ENCODE measurements at places on chromosomes 7 and 10.

- DNase-seq = no peak
These were observed 44.9 kb upstream of the UBN2 start for GRCh38 chr7:139186146-139186545.

GRCh38 chr10:42952349-42952748 lies 124.5 kb upstream of the RET start:
- DNase-seq = no peak

DNA sequence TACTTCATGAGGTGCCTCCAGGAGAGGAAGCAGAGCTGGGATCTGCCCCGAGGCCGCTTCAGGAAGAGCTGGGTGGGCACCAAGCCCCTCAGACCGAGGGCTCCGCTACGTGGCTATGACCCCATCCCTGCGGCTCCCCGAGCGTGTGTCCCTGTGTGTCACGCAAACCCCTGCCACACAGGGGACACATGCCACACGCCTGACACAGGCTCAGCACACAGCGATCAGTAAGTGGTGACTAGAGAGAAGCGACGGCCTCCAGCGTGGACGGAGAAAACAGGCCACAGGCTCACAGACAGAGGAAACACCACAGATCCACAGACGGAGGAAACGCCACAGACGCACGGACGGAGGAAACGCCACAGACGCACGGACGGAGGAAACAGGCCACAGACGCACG lies 18.5 kb downstream of the DIP2C start:
- DNase-seq = no peak

GRCh38 chr7:67505449-67505848 lies 508.8 kb downstream of the TYW1 start:
- DNase-seq = no peak

DNA sequence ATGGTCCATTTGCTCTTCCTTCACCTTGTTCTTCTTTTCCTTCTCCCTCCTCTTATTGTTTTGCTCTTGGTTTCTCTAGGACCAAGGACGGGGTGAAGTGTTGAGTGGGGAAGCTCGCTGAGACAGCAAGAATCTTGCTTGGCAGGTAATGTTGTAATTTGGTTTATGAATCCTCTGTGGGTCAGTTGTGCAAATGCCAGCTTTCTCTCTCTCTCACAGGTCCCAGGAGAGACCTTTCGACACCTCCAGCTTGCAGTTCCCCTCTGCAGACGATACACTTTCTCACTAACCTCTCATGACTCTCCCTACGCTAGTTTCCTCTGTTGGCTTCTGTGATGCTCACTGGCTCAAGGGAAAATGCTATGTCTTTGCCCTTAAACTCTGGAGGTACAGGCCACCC lies 77.0 kb downstream of the FRMD4A start:
- DNase-seq = no peak

GRCh38 chr7:18521945-18522566 lies 26.5 kb downstream of the HDAC9 start:
- no peak for DNase-seq

DNA sequence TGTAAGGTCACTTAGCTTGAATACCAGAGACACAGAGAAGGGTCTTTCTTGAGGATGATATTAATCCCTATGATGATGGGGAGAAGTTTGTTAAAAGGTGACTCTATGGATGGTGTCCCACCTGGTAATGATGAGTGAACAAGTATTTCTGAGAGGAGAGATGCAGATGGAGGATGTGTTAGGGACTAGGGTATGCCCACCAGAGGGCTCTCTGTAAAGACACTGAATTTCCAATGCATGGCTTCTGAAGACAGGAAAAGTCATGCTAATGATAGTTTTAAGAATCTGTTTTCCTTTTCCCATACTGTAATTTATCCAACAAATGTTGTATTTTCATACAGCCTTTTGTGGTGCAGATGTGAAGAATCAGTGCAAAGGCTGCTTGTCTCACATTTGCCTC lies 1250.9 kb upstream of the CELF2 start:
- DNase-seq = no peak

DNA sequence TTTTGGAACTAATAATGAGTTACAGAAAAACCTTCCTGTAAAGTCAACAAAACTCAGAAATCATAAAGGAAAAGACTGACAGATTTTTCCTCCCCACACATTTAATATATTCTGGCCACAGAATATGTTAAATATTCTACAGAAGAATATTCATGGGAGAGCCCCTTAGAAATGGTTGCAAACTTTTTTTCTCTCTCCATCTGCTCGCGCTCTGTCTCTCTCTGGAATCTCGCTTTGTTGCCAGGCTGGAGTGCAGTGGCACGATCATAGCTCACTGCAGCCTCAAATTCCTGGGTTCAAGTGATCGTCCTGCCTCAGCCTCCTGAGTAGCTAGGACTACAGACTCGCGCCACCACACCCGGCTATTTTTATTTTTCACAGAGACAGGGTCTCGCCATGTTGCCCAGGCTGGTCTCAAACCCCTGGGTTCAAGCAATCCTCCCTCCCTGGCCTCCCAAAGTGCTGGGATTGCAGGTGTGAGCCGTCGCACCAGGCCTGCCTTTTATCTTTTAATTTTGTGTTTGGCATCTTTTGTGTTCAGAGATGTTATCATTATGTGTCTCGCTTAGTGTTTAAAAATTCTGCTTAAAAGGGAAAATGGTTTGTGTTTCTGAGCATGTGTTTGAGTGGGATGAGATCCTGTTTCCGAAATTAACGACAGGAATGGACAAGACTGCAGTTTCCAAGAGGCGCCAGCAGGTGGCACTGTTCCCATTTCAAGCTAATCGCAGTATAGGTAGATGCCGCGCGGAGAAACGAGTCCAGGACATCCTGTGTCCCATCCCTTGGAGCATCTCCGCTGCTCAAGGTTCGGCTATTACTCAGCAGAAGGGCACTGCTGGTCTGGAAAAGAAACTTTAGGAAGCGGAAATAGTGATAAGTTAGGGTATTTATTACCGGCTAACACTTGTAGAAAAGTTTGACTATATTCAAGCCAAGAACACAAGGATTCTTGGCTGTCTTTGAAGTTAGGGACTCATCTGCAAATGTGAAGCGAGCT lies 23.1 kb upstream of the ST7 start:
- DNase-seq = peak; percentile 36

DNA sequence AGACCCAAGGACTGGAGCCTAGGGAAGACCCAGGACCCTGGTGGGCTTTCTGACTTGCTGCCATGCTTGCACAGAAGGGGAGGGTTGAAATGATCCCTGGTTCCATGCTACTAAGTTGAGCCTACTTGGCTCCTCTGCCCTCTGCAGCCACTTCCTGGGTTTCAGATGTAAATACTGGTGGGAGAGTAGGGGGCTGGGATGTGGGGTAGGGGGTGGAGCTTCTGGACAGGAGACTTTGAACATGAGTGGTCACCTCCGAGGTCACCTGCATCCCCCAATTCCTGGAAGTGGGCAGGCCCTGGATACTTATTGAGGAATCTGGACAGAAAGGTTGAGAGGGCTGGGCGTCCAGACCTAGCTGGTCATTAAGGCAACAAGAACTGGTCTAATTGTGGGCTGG lies 2.9 kb upstream of the ZMIZ1 start:
- DNase-seq = no peak

GRCh38 chr10:128945398-128945797 lies 521.6 kb upstream of the MGMT start:
- no peak for DNase-seq

- no peak for DNase-seq
These were observed 16.1 kb upstream of the CUZD1 start for GRCh38 chr10:122861711-122862161.
